Activated CD4-positive, alpha-beta T cell treated with anti-CD3 and anti-CD28 coated beads, Interleukin-2, amount 10 ng/mL, durations not matched to agents 24 days and 14 days (primary cell): ENCODE measurements at places on chromosomes 4 and X. TPM values are rescaled to one million over a fixed set of nuclear protein-coding genes. Genes with fewer than 3 reads are reported as not detected.
A peak's percentile ranks its signal among the peaks of the same experiment; 100 is the strongest.

The MFAP3L gene
- 0.12 and 1.1 TPM in 2 replicates for total RNA-seq

The STK32B gene
- not detected in 2 replicates for total RNA-seq

- peaks cover 8% of the 10 kb centered on the region for H3K4me1 ChIP-seq
- H3K36me3 ChIP-seq = peaks cover 49% of the 10 kb centered on the region
- H3K27me3 ChIP-seq = no peaks in the 10 kb centered on the region
Observed at GRCh38 chr4:7015383-7016035, 27.7 kb upstream of the TADA2B start.

GRCh38 chr4:6761649-6762615 is 20.6 kb upstream of the KIAA0232 start:
- H3K27ac ChIP-seq = no peak overlapping the region
- peaks cover 2% of the 10 kb centered on the region for H3K4me1 ChIP-seq
- peaks cover 15% of the 10 kb centered on the region for H3K27me3 ChIP-seq
- DNase-seq = no peak
- H3K4me3 ChIP-seq = no peak overlapping the region
- no peaks in the 10 kb centered on the region for H3K36me3 ChIP-seq

The MAGEA9B gene
- total RNA-seq = not detected in 2 replicates

The ALAS2 gene
- not detected in 2 replicates for total RNA-seq

DNA sequence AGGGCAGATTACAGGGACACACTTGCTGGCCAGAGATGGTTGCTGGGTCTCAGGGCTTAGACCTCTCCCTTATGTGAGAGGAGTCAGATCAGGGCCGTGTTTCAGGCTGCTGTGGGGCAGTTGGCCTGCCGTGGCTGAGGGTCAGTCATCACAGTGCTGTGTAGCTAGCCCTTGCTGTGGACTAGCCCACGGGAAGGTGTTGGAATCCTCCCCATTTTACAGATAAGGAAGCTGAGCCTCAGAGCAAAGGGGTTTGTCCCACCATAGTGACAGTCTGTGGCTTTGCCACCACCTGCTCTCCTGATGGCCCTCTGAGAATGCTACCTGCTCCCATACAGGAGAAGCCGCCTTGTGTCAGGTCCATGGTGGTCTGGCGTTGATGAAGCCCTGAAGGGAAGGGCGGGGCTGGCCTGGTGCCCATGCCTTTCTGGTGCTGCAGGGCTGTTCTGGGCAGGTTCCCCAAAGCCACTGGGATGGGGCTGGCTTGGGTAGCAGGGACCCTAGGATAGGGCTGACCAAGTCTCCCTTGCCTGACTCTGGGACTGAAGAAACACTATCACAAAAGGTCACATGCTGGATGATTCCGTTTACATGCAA is 2.4 kb upstream of the FAM53A start:
- no peaks in the 10 kb centered on the region for H3K27me3 ChIP-seq
- peaks cover 12% of the 10 kb centered on the region for H3K4me1 ChIP-seq
- DNase-seq = peak; percentile 64
- no peak overlapping the region for H3K4me3 ChIP-seq
- no peak overlapping the region for H3K27ac ChIP-seq

GRCh38 chrX:103423955-103424638 is 47.8 kb downstream of the BEX3 start:
- H3K27ac ChIP-seq = no peak overlapping the region
- no peaks in the 10 kb centered on the region for H3K36me3 ChIP-seq
- no peak for DNase-seq
- no peaks in the 10 kb centered on the region for H3K4me1 ChIP-seq
- no peak overlapping the region for H3K4me3 ChIP-seq

DNA sequence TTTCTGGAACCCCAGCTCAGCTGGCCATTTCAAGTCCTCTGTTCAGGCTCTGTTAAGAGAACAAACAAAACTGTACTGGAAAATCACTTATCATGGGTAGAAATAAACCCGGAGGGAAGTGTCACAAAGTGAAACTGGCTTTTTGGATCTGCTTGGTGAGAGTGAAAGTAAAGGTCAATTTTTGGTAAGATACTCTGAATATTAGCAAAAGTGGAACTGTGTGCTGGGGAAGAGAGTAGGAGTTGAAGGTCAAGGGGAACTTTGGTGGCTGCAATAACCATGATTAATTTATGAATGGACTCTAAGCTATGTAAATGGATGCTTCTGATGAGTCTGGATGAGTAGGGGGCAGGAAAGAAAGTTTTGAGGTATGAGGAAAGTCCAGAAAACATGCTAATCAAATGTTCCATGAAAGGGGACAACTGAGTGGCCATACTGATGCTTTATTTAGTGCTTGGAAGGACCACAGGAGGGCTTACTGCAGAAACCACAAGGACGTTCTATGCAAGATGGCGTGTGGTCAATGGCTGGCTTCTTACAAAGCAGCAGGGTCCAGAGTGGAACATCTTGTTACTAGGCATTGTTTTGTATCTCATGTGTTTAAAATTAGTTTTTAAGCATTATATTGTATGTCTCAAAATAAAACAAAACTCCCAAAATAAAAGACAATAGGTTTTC is 36.8 kb upstream of the TNIP3 start:
- H3K4me1 ChIP-seq = peaks cover 20% of the 10 kb centered on the region
- peaks cover 6% of the 10 kb centered on the region for H3K36me3 ChIP-seq
- peak overlapping the region; percentile 5 for H3K4me3 ChIP-seq
- no peak overlapping the region for H3K27ac ChIP-seq
- H3K27me3 ChIP-seq = peaks cover 6% of the 10 kb centered on the region

GRCh38 chrX:154730253-154730891 is 20.5 kb downstream of the GAB3 start:
- no peak overlapping the region for H3K4me3 ChIP-seq
- no peaks in the 10 kb centered on the region for H3K27me3 ChIP-seq
- DNase-seq = no peak
- H3K27ac ChIP-seq = no peak overlapping the region

DNA sequence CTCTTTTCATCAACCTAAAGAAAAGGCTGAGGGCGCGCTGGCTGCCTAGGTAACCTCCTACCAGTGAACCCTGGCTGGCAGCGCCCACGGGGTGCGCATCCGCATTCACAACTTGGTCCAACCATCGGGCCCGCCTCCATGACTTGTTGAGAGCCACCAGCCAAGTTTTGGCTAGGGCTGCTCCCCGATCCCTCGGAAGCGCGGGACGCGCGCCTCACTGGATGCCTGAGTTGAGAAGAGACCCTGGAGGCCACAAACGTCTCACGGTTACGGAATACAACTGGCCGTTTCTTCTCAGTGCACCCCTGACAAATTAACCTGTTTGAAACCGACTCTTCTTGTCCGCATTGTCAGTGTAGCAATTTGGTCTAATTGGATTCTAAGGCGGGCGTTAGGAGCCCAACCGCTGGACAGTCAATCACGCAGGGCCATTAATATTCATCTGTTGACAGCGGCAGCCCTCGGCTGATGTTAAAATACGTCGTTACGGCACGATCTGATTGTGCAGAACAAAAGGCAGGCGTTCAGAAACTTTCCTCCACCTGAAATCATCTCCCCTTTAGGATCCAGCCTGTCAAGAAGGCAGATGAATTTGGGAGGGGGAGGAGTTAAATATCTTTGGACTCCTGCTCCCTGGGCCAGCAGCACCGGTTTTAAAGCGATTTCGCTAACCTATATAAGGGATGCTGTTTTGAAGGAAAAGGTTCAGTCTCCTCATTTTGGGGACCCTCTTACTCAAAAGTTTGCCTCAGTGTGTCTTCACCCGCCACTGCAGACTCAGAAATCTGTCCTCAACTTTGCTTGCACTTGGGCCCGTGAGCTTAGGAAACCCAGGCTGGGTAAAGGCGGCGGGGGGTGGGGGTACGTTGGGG is 1.2 kb downstream of the GPC3 start:
- DNase-seq = no peak
- H3K27me3 ChIP-seq = peaks cover 43% of the 10 kb centered on the region
- no peaks in the 10 kb centered on the region for H3K36me3 ChIP-seq

The ADH1A gene
- total RNA-seq = not detected in 2 replicates

DNA sequence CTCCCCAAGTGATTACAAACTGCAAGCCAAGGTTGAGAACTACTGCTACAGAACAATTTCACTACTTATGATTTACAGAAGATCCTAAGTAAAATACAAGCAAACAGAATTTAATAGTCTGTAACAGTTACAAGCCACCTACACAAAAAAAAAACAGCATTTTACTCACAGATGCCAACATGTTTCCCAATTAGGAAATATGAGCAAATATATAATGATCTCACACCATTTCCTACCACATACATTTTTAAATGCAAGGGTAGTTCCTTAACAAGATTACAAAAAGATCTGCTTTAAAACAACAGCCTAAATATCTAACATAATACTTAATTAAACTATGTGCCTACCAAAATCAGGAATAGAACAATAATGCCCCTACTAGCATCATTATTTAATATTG is 63.4 kb downstream of the EFHC2 start:
- H3K36me3 ChIP-seq = no peaks in the 10 kb centered on the region
- no peak overlapping the region for H3K4me3 ChIP-seq
- DNase-seq = no peak
- H3K4me1 ChIP-seq = peaks cover 2% of the 10 kb centered on the region

GRCh38 chr4:37132975-37133360 is 111.6 kb upstream of the NWD2 start:
- no peaks in the 10 kb centered on the region for H3K4me1 ChIP-seq
- no peak for DNase-seq
- H3K36me3 ChIP-seq = no peaks in the 10 kb centered on the region
- H3K27me3 ChIP-seq = no peaks in the 10 kb centered on the region

- H3K4me3 ChIP-seq = no peak overlapping the region
- H3K27ac ChIP-seq = no peak overlapping the region
- no peaks in the 10 kb centered on the region for H3K36me3 ChIP-seq
- DNase-seq = no peak
- H3K27me3 ChIP-seq = no peaks in the 10 kb centered on the region
Observed at GRCh38 chr4:4332529-4332928, 42.5 kb downstream of the ZBTB49 start.

DNA sequence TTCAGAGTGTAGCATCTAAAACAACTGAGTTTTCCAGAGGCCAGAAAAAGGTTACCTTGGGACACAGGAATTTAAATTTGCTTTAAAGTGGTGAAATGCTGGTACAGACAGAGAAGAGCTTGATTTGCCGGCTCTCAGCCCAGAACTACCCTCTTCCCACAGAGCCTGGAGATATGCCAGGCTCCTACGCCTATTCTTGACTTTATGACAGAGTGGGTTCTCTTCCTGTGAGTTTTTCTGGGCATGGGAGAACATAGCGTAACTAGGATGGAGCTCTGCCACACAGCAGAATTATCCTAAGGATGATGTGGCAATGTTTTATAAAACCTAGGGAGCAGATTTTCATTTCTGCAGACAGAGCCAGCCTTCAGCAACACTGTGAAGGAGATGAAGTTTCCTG is 241.8 kb downstream of the GRIA3 start:
- H3K36me3 ChIP-seq = no peaks in the 10 kb centered on the region
- H3K27me3 ChIP-seq = no peaks in the 10 kb centered on the region
- DNase-seq = no peak

DNA sequence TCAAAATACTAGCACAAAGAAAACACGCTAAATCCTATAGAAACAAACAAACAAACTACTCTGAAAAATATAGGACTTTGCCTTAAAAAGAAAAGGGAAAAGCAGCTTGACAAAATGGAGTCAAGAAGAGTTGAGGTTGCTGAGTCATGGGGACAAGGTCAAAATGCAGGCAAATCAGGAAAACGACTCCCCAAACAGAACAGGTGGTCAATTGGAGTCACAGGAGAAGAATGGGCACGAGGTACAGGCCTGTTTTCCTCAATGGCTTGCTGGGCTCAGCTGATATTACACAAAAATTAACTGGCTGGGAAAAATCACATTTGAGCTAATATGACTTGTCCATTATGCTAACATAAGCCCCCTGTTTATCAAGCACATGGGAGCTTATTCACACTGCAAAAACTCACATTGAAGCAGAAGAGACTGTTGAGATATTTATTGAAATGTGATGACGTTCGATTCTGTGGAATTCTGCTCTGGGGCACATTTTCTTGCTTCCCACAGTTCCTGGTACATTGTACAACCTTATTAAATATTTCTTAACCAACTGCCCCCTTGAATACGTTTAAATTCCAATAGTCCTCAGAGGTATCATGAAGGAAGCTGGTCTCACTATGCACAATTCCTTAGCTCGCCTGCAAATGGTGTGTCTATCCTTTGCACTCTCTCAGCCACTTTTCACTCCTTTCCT is 1622.1 kb downstream of the STIM2 start:
- H3K4me3 ChIP-seq = no peak overlapping the region
- H3K27ac ChIP-seq = no peak overlapping the region
- H3K36me3 ChIP-seq = no peaks in the 10 kb centered on the region
- no peaks in the 10 kb centered on the region for H3K27me3 ChIP-seq
- no peaks in the 10 kb centered on the region for H3K4me1 ChIP-seq

DNA sequence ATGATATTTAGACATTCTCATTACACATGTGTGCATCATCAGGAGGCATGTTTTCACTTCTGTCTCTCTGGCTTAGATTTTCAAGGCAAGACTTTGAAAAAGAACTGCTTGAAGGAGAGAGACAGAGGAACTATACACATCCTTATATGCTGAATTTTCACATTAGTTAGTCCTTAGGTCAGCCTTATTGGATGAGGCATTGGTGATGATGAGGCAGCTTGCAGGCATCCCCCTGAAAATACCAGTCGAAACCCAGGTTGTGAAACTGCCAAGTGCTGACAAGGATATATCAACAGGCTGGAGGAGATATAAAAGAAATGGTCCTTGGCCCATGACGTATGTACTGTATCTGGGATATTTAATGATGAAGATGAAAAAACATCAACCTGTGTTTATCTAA is 297.2 kb upstream of the AADAT start:
- DNase-seq = no peak
- no peaks in the 10 kb centered on the region for H3K4me1 ChIP-seq
- no peak overlapping the region for H3K4me3 ChIP-seq

GRCh38 chrX:73455171-73455570 is 8.3 kb downstream of the CDX4 start:
- no peaks in the 10 kb centered on the region for H3K4me1 ChIP-seq
- no peak overlapping the region for H3K4me3 ChIP-seq
- H3K36me3 ChIP-seq = no peaks in the 10 kb centered on the region
- H3K27me3 ChIP-seq = peaks cover 2% of the 10 kb centered on the region

The XAGE2 gene
- not detected in 2 replicates for total RNA-seq

- H3K4me1 ChIP-seq = peaks cover 23% of the 10 kb centered on the region
- H3K27ac ChIP-seq = no peak overlapping the region
- peaks cover 58% of the 10 kb centered on the region for H3K36me3 ChIP-seq
- no peak overlapping the region for H3K4me3 ChIP-seq
Observed at GRCh38 chr4:41949531-41949930, 14.3 kb downstream of the TMEM33 start.

The TMEM31 gene
- not detected in 2 replicates for total RNA-seq
